ENCODE measurements at places on chromosomes 2 and 18.

- DNase-seq = peak; percentile 35
Measured at GRCh38 chr2:25894135-25894830, 16.0 kb upstream of the ASXL2 start.

- DNase-seq = no peak
Measured at GRCh38 chr2:195257979-195258378, 399.0 kb upstream of the SLC39A10 start.

DNA sequence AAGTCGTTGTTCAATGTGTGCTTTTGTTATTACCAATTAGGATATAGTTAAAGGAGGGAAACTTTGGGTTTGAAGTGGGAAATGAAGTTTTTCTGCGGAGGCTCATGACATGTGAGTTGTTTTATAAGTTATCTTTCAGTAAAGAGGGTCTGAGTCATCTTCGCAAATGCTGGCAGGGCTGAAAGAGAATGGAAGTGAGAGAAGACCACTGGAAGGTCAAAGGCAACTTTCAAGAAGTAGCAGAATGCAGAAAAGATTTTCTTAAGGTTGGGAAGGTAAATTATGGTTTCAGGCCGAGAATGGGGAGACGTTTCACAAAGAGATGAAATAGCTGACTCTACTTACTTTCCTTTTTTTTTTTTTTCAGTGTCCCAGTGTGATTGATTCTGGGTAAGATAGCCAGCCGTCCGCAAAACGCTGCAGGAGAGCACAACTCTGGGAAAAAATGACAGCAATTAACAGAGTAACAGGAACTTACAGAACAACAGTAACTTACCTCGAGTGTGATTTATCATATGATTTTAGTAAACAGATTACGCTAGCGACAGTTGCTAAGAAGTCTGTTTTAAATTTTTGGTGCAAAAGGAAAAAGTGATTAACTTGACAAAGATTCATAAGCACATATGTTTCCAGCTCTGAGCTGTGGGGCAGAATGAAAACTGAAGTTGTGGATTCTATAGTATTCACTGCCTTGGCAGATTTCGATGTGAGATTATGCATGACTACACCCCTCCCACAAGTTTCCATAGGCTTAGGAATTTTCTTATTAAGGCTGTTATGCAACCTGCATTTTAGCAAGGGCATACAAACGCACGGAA lies 46.8 kb upstream of the ACTR3 start:
- DNase-seq = peak; percentile 46

GRCh38 chr2:46066601-46067000 lies 230.6 kb upstream of the EPAS1 start:
- DNase-seq = no peak

DNA sequence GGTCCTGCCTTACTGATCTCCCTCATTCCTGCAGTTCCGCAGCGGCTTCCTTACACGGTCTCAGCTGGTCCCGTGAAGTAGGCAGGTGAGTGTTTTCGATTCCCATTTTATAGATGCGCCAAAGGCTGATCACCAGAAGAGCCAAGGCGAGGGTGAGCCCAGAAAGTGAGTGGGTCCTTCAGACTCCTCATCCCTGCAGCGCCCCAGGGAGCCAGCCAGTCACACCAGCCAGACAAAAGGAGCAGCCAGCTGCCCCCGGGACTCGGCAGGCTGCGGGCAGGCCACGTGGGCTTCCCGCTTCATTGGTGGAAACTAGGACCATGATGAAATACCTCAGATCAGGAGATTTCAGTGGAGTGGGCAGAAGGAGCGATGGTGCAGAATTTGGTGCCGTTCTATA lies 85.9 kb downstream of the SMAD7 start:
- DNase-seq = no peak

GRCh38 chr2:21928292-21928691 lies 804.5 kb downstream of the TDRD15 start:
- DNase-seq = no peak
